SK-N-DZ (cell line): ENCODE measurements at places on chromosomes 16 and 17.

- DNase-seq, result no peak
These were observed 330.5 kb upstream of the TNRC6C start for GRCh38 chr17:77628035-77628434.

DNA sequence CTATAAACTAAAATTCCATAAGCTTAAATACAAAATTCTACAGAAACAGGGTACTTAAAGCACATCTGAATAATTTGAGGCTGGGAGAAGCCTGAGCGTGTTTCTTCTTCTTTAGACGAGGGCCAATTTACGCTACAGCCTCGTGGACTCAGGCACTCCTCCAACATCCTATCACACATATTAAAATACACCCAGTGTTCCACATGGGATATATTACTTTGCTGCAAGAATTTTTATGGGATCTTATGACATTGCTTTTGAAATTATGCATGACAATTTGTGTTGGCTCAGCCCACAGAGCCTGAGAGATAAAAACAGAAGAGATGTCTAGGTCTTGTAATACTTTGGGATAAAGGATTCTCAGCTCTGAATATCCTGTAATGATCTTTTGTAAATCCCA, 3.5 kb upstream of the TANGO6 start:
- no peak for DNase-seq

GRCh38 chr17:54009502-54009901, 186.8 kb downstream of the KIF2B start:
- DNase-seq, result no peak

GRCh38 chr16:78522327-78522726, 422.9 kb downstream of the WWOX start:
- no peak for DNase-seq

DNA sequence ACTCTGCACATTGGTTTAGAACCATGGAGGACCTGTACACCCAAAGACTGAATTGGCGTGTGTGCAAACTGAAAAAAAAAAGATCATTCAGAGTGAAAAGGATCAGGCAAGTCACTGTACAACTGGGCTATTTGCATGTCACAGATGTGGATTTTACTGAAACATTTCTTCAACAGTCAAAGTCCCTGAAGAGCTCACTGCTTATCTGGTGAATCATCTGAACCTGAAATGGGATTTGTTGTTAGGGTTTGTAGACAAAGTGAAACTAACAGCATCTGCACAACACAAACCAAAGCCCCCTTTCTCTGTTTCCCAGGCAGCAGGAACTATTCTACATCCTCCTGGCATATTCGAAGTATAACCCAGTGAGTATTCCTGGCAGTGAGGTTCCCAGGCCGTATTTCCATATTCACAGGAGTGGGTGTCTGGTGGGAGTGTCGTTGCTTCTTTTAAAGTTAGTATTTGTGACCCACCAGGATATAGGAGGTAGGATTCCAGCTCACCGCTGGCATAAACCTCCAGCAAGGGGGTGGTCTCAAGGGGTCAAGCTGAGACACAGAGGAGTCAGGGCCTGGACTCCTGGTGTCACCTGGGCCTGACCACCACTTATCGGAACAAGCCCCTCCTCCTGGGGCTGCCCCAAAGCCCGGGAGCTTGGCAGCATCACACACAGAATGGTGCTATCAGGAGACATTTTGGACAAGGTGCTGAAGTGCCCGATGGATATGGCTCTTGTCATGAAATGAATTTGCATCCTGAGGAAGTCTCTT, 80.9 kb downstream of the GOSR1 start:
- DNase-seq, result no peak

- peak; percentile 12 for DNase-seq
These were observed 13.9 kb upstream of the KRTAP17-1 start for GRCh38 chr17:41329279-41329948.

- DNase-seq, result no peak
These were observed 217.0 kb downstream of the ZNF423 start for GRCh38 chr16:49638673-49639610.

DNA sequence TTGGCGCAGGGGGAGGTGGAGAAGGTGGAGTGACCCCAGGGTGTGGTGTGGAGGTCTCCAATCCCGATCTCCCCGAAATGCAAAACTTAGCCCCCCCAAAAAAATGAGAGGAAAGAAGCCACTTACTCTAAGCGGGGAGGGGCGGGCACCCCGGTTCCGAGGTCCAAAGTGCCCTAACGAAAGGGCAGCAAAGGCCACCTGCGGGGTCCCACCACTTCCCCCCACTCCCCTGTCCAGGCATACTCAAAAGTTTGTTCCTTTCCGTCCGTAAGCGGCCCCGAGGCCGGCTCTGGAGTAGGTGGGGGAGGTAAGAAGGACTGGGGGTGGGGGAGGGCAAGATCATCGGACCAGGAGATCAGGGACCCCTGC, 1.1 kb downstream of the TOX3 start:
- DNase-seq, result no peak

- no peak for DNase-seq
These were observed 41.7 kb downstream of the SEC14L1 start for GRCh38 chr17:77182205-77183172.

DNA sequence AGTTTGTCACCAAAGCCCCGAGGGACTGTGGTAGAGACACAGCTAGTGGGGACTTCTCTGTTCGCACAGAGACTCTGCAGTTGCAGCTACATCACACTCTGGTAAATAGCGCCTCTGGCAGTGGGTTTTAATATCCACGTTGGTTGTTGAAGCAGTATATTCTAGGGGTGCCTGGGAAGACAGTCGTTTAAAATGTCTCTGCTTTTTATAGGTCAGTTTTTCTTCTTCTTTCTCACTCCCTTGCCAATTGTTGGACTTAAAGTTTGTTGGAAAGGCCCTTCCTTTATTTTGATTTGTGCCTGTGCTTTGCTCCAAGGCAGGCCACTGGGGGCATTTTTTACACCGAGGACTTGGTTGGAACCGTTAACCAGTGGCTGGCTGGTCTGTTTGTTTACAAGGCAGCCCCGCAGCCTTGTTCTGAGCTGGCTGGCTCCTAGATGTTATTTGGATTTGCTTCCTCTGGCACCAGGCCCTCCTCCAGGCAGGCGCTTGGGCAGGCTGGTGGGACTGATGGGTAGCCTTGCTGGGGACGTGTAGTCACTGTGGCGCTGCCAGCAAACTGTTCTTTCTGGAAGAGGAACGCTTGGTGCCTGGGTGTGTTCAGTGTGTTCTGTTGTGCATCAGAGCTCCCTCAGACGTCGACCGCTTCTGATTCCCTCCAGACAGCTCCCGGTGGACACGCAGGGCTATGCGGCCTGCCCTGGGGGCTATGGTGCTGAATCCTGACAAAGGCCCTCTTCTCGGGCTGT, 218.2 kb upstream of the CHMP6 start:
- peak; percentile 45 for DNase-seq

DNA sequence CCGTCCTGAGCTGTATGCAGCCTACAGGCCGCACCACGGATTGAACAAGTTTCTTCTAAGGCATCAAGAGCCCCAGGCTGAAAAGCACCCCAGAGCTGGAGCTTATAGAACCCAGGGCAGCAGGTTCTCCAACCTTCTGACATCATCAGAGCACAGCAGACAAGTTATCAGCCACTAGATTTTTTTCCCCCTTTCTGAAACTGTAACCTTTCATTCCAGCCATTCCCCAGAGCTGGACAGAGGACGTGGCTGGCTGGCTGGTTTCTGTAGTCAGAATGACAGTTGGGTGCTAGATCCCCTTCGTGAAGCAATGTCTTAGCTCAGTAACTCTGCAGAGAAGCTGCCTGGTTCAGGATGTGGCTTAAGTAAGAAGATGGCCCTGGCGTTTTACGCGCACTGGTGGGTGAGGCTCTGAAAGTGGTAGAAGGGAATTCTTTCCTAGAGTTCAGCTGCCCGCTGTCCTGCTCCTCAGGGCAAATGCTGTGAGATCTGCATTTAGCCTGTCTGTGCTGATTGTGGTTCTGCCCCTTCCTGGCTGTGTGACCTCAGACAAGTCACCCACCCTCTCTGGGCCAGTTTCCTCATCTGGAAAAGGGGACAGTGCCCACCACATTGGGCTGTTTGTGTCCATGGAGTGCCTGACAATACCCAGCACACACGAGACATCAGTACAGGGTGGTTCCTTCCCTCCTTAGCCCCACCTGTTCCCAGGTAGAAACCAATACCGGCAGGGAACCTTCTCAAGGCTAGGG, 9.1 kb downstream of the DEXI start:
- no peak for DNase-seq

GRCh38 chr17:28365487-28365886, 488 bp upstream of the SEBOX start:
- no peak for DNase-seq

GRCh38 chr16:57704011-57704904, 9.7 kb downstream of the DRC7 start:
- DNase-seq, result no peak

DNA sequence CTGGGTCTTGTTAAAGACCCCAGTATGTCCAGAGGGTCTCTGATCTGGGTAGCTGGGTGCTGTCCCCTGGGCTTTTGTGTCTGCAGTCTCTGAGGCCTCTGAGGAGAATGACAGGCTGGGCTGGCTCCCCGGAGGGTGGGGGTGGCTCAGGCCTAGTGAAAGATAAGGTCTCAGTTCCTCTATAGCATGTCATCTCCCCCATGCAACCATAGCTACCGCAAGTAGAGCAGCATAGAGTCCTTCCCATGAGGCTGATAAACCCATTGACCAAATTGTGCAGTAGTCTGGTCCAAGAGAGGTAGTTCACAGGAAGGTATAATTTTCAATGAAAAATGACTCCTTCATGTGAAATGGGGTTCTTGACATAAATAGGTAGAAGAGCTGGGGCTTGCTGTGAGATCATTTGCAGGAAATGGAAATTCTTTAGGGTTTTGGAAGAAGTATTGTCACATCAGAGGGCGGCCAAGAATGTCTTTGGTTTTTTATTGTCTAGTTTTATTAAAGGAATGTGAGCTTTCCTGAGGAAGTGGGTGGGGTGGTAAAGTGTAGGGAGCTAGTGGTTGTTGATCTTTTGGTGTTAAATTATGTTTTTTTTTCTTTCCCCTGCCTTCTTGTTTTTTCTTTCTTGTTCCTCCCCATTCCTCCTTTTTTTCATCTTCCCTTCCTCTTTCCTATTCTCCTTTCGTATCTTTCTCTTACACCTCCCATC, 21.0 kb downstream of the SLC7A6OS start:
- DNase-seq, result no peak

DNA sequence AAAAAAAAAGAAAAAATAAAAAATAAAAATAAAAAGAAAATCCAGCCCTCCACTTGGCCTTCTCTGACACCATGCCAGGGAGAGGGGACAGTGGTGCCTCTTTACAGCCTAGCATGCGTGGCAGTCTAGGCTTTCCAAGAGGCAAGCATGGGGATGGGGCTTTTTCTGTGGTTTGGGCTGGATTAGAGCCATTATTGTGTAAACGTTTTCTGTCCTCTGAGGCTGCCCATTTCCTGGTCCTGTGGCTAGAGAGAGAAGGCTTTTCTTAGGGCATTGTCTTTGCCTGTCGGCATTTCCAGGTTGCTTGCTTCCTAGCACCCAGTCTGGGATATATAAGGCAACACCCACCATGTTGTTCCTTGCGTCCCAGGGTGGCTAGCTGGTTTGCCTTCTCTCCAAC, 2.7 kb upstream of the DHRS7B start:
- DNase-seq, result no peak

GRCh38 chr17:73722165-73722564, 77.9 kb upstream of the SDK2 start:
- DNase-seq, result no peak

DNA sequence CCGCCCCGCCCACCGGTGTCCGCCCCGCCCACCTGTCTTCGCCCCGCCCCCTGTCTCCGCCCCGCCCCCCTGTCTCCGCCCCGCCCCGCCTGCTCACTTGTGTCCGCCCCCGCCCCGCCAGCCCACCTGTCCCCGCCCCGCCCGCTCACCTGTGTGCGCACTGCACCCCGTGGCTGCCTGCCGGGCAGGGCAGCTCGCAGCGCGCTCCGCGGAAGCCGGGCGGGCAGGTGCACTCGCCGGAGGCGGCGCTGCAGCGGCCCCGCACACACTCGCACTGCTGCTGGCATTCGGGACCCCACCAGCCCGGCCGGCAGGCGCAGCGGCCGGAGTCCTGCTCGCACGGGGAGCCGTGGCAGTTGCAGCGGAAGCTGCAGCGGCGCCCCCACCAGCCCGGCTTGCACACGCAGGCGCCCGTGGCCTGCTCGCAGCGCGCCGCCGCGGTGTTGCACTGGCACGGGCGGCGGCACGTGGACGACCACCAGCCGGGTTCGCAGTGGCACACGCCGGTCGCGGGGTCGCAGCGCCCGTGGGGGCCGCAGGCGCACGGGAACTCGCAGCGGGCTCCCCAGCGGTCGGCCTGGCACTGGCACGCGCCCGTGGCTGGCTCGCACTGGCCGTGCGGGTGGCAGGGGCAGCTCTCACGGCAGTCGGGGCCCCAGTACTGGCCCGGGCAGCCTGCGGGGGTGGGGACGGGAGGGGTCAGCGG, 2.1 kb downstream of the SCARF1 start:
- no peak for DNase-seq

DNA sequence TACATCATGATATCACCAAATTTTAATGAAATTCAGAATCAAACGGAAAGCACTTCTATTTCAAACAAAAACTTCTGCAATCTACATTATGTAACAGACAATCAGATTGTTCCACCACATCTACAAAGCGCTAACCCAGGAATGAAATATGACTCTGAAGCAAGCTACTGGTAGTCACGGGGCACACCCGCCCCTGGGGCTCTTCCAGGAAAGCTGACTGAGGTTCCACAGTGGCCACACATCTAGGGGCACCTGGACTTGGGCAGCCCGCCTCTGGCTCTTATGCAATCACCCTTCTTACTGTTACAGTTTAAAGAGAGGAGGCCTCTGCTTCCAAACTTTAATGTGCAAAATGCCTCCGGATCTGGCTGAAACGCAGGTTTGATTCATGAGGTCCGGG, 27.5 kb downstream of the ZCCHC14 start:
- DNase-seq, result no peak

DNA sequence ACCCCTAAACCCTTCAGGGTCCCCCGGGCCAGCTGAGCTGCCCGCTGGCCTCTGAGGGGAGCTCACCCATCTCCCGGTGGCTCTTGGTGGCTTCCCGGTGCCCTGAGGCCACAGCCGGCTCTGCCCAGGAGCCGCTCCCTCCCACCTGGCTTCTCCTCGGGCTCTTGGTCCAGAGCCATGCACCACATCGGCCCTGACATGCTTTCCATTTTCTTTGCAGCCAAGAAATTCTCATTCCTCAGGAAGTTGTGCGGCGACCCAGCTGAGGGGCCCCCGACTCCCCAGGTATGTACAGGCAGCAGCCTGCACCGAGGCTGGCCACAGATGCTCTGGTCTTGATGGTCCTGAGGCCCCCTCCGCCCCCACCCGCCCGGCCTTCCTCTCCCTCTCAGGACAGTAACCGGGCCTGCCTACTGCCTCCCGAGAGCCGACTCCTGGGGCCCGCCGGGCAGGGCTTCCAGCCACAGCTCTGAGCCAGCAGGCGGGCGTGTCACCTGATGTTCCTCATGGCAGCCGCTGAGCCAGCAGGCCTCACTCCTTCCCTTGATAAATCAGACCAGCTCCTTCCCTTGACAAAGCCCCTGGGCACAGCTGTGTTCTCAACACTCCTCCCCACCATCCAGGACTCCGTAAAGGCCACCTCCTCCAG, 28.4 kb upstream of the ZFPM1 start:
- DNase-seq, result peak; percentile 49
